ENCODE measurements at places on chromosomes 16 and 17. TPM values are rescaled to one million over a fixed set of nuclear protein-coding genes. Genes with fewer than 3 reads are reported as not detected.

Gene ANKRD13B
- total RNA-seq: 11.5 TPM

Gene HOXB2
- 22.3 TPM for total RNA-seq

Gene UMOD
- total RNA-seq: not detected

Gene KRTAP3-3
- not detected for total RNA-seq

Gene NFAT5
- 55.3 TPM for total RNA-seq

Gene ITGAX
- total RNA-seq: 15.2 TPM

Gene MFAP4
- 371 TPM for total RNA-seq

Gene SYNGR3
- total RNA-seq: 0.33 TPM

Gene IL32
- 65.4 TPM for total RNA-seq

Gene SLC47A2
- total RNA-seq: not detected

Gene CCL7
- not detected for total RNA-seq

Gene ANKFY1
- 49.2 TPM for total RNA-seq

Gene IRX5
- 0.38 TPM for total RNA-seq

Gene TEX14
- 0.10 TPM for total RNA-seq

Gene LHX1
- not detected for total RNA-seq

Gene NRN1L
- not detected for total RNA-seq

GRCh38 chr17:74063439-74063838 is 140.0 kb upstream of the RPL38 start:
- no peak for DNase-seq

DNA sequence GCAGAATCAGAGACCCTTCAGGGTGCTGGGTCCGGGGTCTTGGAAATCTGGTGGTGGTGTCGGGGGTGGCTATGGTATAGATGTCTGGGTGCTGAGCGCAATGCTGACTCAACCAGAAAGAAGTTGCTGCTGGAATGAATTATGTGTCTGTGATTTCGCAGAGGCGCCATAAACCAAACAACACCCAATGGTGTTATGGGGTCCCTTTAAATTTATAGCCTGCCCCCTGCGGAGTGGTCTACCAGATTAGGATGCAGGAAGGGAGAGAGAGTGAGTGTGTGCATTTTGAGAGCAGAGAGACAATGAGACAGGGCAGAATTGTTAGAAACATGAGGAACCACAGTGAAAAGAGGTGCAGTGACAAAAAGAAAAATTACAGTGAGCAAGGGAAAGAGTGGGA is 100.7 kb upstream of the CDH11 start:
- no peak for DNase-seq

DNA sequence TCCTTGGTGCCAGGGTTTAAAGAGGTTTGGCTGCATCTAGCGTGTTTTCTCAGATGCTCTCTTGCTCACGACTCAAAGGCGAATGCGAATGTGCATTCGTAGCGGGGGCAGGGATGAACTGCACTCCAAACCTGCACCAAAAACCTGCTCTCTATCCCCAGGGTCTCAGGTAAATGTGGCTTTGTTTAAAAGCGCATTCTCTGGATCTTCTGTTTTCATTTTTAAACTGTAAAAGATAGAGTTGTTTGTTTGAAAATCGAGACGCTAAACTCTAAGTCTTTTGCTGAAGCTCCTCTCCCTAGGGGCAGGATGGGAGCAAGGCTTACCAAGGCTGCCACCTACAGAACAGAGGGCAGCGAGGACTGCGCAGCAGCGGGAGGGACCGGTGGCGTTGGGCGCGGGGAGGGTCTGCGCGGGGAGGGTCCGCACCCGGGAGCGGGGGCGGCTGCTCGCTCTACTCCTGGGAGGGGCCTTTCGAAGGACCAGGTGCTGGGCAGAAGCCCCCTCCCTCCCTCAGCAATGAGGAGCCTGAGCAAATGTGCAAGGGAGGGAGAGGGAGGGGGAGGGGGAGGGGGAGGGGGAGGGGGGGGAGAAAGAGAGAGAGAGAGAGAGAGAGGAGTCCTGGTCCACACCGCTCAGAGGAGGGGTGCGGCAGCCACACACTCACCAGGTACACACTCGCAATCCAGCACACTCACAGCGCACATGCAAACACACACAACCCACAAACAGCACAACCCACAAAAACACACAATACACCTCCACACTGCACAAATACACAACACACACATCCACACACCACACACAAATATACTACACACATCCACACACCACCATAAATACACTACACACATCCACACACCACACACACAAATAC is 142.8 kb downstream of the GRIN2A start:
- no peak for DNase-seq

- DNase-seq: peak; percentile 45
These were observed 247.0 kb downstream of the GSG1L start for GRCh38 chr16:27816561-27816960.

DNA sequence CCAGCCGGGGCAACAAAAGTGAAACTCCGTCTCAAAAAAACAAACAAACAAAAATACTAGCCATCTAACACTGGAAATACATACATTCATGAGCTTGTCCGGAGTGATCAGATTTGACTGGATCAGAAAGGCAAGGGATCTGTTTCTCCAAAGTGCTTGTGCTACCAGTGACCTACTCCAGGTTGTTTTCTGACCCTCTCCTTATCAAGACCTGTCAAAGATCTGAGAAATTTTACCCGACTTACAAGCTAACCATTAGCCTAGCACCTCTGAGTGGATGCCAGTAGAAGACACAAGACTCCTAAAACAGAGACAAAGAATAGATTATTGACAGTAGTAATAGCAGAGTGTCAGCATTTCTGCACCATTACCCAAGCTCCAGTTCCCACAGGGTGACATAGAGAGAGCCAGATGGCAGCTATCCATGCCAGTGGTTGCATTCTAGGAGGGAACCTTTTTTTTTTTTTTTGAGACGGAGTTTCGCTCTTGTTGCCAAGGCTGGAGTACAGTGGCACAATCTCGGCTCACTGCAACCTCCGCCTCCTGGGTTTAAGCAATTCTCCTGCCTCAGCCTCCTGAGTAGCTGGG is 9.8 kb downstream of the ASPA start:
- no peak for DNase-seq

DNA sequence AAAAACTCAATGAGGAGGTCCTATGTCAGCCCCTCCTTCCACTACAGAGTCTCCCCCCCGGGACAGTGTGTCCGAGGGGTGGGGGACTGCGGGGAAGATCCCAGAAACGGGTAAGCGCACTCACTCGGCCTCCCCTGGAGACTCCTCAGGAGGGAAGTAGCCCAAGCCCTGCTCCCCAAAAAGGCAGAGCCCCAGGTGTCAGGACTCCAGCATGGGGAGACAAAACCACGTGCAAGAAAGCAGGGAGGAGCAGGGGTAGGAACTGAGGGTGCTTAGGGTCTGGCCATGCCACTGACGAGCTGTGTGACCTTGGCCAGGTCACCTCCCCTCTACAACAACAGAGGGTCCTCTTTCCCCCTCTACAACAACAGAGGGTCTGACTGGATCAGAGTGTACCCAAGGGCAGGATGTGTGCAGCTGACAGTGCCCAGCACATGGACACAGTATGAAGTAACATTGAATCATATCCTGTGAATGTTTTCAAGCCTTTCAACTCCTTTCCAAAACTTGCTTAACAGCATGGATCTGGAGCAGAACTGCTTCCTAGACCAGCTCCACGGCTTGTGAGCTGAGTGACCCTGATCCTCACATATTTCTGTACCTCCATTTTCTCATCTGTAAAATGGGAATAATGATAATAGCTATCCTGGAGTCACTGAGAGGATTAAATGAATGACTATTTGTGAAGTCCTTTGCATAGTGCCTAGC is 2.1 kb upstream of the NAGS start:
- no peak for DNase-seq

GRCh38 chr17:80992948-80993624 is 1.4 kb downstream of the CHMP6 start:
- peak; percentile 46 for DNase-seq

GRCh38 chr17:81376946-81377714 is 18.1 kb upstream of the BAHCC1 start:
- DNase-seq: no peak

- peak; percentile 93 for DNase-seq
These were observed at the start of gene BCAR1 for GRCh38 chr16:75251280-75252048. Gene BCAR1, minus strand, starts transcription at chr16:75251624. Its CDS starts 142 bp downstream, at chr16:75251482.

- DNase-seq: no peak
These were observed 526 bp downstream of the TSNAXIP1 start for GRCh38 chr16:67807148-67807682.

DNA sequence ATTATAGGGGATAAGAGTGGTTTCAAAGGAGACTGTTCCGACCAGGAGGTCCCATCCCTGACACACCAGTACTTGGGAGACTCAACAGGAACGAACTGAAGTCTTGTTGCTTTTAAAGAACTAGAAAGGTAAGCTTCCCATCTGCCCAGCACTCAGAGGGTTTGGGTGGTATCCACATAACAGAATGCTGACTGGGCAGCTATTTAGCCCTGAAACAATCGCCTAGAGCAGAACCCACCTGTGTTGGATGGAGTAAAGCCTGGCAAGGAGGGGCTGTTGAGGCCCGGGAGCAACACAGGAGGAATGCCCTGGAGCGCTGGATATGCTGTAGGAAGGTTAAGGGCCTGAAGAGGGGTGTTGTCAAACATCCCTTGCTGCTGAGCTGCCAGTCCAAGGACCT is 254.9 kb downstream of the ZFHX3 start:
- DNase-seq: no peak

GRCh38 chr17:39664581-39665561 is at the start of gene TCAP:
Gene TCAP, plus strand, starts transcription at chr17:39665349. Its CDS starts 11 bp downstream, at chr17:39665360.
- no peak for DNase-seq

- no peak for DNase-seq
These were observed 91.3 kb downstream of the ENGASE start for GRCh38 chr17:79165756-79166473.

- no peak for DNase-seq
These were observed 936.1 kb upstream of the SOX9 start for GRCh38 chr17:71184716-71185115.

DNA sequence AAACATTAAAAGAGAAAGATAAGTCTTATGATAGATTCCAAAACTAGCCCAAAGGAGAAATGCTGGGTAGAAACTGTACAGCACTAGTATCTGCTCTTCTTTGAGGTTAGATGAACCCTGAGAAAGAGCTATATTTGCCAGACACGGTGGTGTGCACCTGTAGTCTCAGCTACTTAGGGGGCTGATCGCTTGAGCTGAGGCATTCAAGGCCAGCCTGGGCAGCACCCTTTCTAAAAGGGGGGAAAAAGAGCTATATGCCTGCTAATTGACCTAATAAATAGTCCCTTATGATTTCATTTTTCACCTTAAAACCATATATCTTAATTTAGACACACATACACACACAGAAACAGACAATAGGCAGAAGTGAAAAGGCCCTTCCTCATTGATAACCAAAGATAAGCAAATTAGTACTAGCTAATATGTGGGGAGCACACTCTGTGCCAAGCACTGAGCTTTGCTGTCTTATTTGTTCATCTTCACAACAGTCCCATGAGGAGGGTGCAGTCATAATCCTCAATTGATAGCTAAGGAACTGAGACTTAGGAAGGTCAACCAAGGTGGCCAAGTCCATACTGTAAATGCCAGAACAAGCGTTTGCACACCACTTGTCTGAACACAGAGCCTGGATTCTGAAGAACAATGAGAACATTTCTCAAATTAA is 56.6 kb upstream of the NLK start:
- no peak for DNase-seq

DNA sequence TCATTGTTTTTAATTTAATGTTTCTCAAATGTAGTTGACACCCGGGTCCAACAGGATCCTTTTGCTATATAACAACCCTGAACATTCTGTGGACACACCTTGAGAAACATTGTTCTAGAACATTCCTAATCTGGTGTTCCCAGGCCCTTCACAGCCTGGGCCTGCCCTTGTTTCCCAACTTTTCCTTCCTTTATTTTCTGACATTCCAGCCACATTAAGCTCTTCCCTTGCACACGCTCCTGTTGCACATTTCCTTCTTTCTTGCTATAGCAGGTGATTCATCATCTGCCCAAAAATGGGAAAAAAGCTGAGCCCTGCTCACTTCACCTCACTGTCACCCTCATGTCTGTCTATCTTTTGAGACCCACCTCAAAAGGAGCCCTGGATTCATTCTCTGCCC is 67.9 kb upstream of the MARCHF10 start:
- DNase-seq: no peak

- DNase-seq: no peak
These were observed 151.0 kb upstream of the RBL2 start for GRCh38 chr16:53282975-53283946.

Measured in posterior vena cava (tissue), 2 donors.